Stimulated activated CD4-positive, alpha-beta T cell treated with anti-CD3 and anti-CD28 coated beads, TNF-alpha, amount 100 ng/mL, for 1 hour (primary cell): ENCODE measurements at places on chromosomes 6 and 20.

DNA sequence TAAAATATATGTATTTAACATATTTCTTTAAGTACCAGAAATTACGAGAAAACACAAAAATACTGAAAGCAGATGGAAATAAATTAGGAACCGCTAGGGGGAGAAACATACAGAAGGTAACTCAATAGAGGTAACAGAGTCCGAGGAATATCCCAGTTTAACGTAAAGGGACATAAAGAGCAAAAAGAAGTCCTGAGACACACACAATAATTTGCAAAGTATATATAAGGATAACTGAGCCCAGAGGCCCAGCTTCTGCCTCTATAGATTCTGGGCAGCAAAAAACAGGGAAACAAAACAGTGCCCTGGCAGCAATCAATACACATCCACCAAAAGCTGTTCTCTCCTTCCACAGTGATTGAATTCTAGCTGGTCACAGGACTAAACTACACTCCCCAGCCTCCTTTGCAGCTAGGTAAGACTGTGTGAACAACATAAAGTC, 15.1 kb downstream of the TBC1D32 start:
- no peak for DNase-seq

- DNase-seq: no peak
Observed at GRCh38 chr20:23623666-23624323, 14.0 kb downstream of the CST3 start.

GRCh38 chr20:10319855-10320254, 101.2 kb downstream of the SNAP25 start:
- no peak for DNase-seq

GRCh38 chr6:1418471-1419191, 29.3 kb downstream of the FOXF2 start:
- DNase-seq: no peak

DNA sequence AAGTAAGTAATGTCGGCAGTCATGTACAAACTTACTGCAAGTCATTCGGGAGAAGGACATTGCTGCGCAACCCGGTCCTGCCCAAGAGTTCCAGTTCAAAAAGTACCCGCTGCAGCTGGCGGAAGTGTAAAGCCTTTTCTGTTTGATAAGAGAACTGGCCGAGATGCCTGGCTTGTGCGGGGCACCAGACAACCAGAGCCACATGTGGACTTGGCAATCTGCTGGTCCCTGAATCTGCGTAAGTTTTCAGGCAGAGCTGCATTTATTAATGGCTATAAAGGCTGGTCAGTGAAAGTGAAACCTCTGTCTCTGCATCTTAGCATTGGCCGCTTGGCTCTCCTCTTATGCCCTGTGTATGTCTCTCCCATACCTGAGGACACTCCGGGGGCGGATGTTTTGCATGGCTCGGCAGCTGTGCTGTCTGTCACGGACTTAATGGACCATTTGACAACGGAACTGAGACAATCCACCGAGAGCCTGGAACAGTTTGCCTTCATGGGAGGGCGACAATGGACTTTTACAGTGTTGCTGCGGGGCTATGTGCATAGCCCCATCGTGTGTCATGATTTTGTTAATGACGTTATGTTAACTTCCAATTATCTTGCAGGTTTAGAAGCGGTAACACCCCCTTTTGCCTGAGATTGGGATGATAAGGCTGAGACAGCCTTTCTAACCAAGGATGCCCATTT, 19.8 kb upstream of the RGS17 start:
- DNase-seq: no peak

- DNase-seq: no peak
Observed at GRCh38 chr6:139256087-139256486, 35.7 kb downstream of the TXLNB start.

- DNase-seq: no peak
Observed at GRCh38 chr20:30285677-30286076, 971.8 kb upstream of the DEFB115 start.

DNA sequence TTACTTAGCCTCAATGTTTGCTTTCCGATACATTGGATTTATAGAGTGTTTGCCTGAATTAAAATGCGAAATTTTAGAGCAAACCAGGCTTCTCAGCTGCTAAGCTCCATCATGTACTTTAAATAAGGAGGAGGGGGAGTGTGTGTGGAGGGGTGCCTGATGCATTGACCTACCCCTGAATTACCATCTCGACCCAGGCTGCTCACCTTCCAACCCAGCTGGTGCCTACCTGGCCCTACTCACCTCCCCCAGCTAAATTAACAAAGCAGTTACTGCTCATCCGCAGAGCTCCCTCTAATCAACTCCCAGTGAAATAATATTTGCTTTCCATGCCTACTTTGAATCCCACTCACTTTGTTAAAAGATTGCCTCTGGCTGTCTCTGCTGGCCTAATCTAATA, 544.5 kb downstream of the MAFB start:
- DNase-seq: no peak

DNA sequence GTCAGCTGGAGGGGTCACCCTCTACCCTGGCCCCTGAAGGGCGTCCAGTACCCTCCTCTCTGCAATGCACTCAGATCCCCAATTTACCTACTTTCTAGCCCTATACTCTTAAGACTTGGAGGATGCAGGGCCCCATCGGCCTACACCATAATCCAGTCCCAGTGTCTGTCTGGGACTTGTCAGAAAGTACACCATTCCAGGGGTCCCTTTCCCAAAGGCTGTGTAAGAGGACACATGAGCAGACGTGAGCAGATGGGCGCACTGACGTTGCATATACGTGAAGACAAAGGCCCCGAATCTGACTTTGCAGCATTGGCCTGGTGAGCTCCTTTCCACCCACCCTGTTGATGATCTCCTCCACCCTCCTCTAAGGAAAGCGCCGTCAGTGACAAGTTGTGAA, 20.9 kb upstream of the SMOC2 start:
- DNase-seq: no peak

DNA sequence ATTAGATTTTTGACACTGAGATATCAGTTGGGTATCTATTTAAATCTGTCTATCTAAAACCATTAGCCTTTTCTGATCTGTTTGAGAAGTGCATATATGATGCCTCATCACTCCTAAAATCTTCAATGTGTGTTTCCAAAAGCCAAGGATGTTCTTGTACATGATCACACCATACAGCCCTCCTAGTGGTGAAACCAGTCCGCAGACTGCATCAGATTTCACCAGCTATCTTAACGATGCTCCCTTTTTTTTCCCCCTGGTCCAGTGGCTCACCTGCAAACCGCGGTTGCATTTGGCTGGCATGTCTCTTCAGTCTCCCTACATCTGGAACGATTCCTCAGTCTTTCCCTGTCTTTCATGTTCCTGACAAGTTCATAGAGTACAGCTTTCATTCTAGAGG, 4.0 kb downstream of the KIZ start:
- no peak for DNase-seq

DNA sequence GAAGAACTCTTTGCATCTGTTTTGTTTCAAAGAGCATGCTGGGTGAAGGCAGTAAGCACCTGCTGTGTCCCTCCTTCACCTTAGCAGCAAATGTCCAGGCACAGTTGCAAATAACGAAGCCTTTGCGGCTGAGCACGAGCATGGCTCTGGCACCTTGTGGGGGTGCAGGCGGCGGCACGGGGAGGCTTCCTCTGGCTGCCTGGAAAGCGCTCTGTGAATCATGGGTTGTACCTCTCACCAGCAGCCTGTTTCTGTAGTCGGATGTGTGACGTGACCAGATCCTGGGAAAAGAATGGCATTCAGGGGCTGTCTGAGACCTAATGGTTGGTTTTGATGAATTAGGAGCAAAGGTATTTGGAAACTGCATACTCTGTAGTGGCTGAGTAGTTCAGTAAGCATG, 144.8 kb downstream of the DTNBP1 start:
- no peak for DNase-seq

DNA sequence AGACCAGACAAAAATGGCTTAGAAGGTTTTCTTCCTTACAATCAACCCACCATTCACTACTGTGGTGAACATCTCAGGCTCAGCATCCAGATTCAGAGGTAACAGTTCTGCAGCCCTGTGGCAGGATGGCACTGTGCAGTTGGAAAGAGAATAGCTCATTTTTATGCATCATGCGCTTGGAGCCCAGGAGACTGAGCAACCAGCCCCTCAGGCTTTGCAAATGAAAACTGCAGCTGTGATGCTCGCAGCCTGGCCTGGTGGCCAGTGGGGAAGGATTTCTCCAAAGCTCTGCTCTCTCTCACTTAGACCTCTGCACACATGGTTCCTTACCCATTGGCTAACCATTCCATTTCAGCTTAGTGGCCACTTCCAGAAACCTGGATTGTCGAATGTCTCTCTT, 45.8 kb downstream of the GABRR2 start:
- DNase-seq: no peak

GRCh38 chr20:41577129-41578009, 40.8 kb downstream of the CHD6 start:
- DNase-seq: no peak

GRCh38 chr6:168545428-168545827, 104.4 kb downstream of the SMOC2 start:
- DNase-seq: no peak

- DNase-seq: no peak
Observed at GRCh38 chr6:144395014-144395413, 109.9 kb downstream of the UTRN start.

- DNase-seq: no peak
Observed at GRCh38 chr6:113607821-113608545, 249.2 kb upstream of the MARCKS start.

DNA sequence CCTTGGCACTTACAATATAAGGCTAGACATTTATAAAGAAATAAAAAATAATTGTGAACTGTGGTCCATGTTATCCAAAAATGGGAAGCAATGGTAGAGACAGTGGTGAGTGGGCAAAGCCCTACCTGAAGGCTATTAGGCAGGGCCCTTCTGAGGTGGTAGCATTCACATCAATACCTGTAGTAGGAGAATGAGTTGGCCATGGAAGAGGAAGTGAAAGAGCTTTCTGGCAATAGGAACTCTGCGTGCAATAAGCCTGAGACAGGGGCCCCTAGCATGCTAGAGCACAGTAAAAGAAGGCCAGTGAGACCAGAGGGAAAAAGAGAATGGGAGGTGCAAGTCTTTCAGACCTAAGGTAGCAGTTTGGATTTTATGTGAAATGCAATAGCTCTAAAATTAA, 754.5 kb downstream of the PTPRT start:
- DNase-seq: no peak

DNA sequence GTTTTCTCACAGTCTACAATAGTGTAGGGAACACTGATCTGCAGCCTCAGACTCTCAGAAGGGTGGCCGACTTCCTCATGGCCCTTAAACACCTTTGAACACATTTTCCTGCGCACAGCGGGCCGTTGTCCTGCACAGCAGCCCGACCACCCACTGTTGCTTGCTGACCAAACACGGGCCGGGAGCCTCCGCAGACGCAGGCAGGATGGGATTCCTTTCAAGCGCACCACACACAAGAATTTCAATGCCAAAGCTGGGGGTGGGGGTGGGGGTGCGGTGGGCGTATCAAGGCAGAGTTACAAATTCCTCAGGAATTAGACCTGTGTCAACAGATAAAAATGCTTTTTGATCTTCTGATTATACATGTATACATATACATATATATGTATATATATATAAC, 74.5 kb downstream of the HUS1B start:
- DNase-seq: no peak
